NCI-H1417 (cell line): ENCODE measurements at places on chromosomes 5 and 9.

GRCh38 chr5:81146031-81146430, 87.1 kb upstream of the CKMT2 start:
- peak; percentile 54 for DNase-seq

DNA sequence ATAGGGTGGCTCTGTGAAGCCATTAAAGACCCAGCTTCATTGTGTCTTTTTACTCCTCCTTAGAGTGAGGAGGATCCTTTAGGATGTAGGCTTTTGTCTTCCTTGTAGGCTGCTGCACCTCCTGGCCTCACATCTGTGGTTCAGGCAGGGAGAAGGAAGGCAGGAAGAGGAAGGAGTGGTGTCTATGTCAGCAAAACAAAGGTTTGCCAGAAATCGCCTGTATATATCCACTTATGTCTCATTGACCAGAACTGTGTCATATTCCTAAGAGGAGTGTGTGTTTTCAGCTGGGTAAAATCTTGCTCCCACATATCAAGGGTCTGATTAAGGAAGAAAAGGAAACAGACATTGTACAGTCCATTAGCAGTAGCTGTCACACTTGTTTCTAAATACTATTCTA, 213.8 kb downstream of the ARHGAP26 start:
- no peak for DNase-seq

DNA sequence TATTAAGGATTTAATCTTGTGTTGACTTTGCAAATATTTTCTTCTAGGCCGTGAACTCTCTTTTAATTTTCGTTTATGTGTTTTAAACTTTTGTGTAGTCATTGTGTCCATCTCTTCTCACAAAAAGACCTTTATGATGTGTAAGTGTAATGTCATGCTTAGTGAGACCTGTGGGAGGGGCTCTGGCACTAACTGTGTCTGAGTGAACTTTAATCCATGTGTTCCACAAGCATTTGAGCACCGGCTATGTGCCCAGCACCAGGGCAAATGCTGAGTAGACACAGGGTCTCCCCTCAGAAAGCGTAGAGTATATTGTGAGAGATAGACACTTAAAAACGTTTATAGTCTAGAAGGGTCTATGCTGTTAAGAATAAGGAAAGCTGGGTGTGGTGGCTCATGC, 272.6 kb upstream of the TUT7 start:
- no peak for DNase-seq

GRCh38 chr9:114053246-114054005, 24.7 kb downstream of the AMBP start:
- no peak for DNase-seq

- DNase-seq = no peak
These were observed 153.5 kb upstream of the TNPO1 start for GRCh38 chr5:72662936-72663335.

- DNase-seq = no peak
These were observed 33.1 kb downstream of the BTF3 start for GRCh38 chr5:73531356-73531755.

DNA sequence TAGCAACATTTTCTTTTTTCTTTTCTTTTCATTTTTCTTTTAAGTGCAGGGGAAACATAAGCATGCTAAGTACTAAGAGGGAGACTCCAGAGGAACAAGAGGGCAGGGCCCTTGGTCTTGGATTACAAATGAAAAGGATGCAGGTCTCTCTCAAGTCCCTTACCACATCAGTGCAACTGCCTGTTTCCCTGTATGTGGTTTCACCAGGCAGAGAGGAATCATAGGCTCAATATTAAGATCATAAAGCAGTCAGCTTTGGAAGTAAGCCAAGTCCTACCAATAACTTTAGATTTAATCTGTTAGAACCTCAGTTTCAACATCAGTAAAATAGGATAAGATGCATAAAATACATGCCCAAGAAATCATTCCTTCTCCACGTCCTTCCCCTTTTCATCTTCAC, 422.7 kb upstream of the PAPPA start:
- no peak for DNase-seq

DNA sequence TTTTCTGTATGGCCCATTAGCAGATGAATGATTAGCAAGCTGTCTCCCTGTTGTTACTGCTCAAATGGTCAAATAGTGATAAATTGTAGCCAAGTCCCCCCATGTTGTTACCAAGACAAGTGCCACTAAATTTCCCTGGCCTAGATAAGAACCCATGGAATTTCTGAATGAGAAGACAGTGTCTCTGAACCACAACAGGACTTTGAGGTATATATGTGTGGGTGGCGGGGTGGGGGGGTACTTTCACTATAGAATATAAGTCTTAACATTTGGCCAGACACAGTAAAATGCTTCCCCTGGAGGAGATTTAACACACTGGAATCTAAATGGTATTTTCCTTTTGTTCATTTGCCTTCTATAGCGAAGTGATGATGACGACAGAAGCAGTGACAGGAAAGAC, 28.7 kb downstream of the XPA start:
- no peak for DNase-seq
